Amniotic stem cell (primary cell): ENCODE measurements at places on chromosomes 11 and 22.

- DNase-seq = no peak
Measured at GRCh38 chr11:78370406-78371172, 47.0 kb downstream of the GAB2 start.

GRCh38 chr11:43507171-43507570 lies 148.5 kb downstream of the TTC17 start:
- DNase-seq = no peak

DNA sequence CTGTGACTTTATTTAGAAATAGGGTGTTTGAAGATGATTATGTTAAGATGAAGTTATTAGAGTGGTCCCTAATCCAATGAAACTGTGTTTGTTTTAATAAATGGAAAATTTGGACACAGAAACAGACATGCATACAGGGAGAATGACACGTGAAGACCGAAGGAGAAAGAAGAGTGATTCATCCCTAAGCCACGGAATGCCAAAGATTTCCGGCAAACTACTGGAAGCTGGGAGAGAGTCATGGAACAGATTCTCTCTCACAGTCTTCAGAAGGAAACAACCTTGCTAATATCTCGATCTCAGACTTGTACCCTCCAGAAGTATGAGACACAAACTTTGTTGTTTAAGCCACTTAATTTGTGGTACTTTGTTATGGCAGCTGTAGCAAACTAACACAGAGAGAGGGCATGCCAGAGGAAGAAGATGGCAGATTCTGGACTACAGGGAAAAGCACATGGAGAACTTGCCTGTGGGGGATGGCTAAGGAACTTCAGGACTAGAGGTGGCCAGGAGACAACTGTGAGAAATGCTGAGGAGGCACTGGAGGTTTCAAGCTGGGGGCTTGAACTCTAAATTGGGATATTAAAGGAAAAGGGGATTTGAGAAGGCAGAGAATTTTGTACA lies 733.5 kb upstream of the CCDC90B start:
- no peak for DNase-seq

GRCh38 chr22:30381264-30381663 lies 5.9 kb downstream of the RNF215 start:
- no peak for DNase-seq

DNA sequence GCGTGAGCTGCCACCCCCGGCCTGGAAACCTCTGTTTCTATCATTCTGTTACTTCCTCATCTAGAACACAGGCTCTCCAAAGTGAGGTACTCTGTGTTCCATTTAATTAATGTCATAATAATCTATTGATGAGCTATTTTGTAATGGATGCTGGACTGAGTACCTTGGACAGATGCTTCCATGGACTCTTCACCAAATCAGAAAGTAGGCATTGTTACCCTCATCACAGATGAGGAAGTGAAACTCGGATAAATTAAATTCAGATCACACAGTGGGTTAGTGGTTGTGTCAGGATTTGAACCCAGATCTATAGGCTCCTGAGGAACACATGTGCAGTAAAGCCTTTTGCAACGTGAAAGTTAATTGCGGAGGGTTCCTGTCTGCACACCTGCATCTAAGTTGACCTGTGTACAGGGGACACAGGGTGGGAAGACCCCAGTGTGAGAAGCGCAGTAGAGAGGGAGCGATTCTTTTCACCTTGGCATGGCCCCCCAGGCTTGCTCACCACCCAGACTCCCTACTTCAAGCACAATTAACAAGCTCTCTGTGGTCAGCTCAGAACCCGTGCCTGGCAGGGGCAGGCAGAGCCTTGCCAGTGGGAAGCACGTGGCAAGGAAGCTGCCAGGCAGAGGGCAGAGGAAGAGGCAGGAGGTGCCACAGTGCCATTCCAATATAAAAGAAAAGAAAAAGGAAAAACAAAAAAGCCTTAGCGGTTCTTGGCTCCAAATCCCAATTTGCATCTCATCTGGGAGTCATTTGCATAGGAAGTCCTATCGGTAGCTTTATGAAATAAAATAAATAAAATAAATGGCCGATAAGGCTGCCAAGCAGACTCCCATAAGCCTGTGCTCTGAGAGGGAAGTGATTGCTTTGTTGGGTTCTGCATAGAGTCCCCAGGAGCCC lies 239.3 kb downstream of the GRIK4 start:
- no peak for DNase-seq

DNA sequence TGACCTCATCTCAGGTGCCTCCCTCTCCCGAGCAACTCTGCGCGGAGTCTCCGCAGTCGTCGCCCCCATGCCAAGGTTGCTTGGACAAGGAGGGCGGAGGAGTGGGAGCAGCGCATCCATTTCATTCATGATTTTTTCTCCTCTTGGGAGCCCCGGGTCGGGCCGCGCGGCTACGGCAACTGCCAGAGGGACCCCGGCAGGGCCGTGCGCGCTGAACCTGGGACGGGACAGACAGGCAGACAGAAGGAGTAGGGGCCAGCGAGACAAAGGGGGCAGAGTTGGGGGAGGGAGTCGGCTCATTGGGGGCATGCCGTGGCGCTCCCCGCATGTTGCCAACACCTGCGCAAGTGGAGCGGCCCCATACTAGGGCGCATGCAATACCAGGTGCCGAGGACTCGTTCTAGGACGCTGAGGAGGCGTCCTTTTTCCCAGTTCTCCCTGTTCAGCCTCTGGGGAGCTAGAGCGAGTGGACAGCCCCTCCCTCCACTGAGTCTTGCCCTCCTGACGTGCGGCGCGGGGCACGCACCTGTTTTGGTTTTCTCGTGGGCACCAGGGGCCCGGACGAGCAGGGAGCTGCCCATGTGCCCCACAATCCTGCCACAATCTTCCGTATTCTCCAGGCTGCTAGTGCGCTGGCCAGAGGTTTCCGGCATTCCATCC lies 501 bp upstream of the PTPN5 start:
- DNase-seq = no peak

DNA sequence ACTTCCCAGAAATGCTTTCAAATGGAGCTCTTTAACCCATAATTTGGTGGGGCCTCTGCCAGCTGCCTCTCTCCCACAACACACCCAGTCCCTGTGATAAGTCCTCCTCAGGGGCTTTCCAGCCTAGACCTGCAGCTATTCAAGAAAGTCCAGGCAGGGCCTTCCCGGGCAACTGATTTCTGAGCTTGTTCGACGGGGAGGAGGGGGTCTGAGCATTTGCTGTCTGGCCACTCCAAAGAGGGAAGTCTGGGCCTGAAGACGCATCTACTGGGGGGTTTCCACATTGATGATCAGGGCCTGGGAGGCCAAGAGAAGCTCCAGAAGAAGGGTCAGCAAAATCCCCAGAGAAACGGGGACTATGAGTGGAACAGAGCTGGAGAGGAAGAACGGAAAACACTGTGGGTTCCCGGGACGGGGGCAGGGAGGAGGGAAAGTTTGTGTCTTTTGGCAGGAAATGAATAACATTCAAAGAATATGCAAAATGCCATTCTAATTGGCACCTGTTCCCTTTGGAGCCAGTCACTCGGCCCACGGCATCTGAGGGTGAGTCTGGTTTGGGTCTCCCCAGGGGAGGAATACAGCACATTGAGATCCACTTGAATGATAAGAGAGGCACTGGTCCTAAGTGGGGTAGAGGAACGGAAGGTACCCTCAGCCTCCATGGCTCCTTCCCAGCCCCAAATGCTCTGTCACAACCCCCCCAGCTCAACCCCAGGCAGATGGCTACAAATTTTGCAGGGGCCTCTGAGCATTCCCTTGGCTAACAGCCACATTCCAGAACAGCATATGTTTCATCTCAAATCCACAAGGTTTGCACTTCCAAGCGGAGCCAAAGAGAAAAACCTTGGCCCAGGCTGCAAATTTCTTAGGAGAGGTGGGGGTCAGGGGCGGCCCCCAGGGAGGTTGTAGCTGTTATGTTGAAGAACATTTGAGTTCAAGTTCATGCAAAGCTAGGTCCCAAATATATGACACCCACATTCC lies 72.0 kb downstream of the RPUSD4 start:
- DNase-seq = no peak

GRCh38 chr22:37284126-37284804 lies 2.0 kb downstream of the CYTH4 start:
- DNase-seq = no peak

DNA sequence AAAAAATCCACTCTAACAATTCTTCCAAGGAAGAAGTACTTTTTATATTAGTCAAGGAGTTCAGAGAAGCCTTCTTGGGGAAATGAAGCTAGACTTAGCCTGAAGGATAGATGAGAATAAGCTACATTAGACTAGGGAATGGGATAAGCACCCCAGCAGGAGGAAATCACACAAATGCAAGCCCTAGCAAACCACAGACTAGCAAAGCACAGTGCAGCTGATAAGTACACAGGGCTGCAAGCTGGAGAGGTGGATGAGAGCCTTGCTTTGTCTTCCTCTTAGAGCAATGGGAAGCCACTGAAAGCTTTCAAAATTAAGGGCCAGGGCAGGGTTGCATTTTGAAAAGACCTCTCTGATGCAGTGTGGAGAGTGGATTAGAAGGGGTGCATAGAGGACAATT lies 946.2 kb downstream of the LRRC4C start:
- no peak for DNase-seq

GRCh38 chr11:88384669-88385005 lies 47.1 kb upstream of the CTSC start:
- DNase-seq = no peak
